GM10248 (cell line): ENCODE measurements at places on chromosomes 1 and 21.

DNA sequence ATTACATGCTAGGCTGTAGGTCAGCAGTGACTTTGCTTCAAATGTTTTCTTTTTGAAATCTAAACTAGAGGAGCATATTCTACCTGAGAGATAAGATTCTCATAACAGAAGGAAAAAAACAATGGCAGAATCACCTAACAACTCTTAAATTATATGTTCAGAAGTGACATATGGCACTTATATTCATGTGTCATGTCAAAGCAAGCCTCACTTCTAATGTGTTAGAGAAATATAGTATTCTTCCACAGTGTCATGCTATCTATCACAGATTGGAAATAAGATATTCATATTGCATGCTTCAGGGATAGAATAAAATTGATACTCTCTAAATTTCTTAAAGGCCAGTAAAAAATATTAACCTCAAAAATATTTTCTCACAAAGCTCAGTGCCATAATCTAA lies 874.6 kb upstream of the PRMT6 start:
- no peak for DNase-seq

DNA sequence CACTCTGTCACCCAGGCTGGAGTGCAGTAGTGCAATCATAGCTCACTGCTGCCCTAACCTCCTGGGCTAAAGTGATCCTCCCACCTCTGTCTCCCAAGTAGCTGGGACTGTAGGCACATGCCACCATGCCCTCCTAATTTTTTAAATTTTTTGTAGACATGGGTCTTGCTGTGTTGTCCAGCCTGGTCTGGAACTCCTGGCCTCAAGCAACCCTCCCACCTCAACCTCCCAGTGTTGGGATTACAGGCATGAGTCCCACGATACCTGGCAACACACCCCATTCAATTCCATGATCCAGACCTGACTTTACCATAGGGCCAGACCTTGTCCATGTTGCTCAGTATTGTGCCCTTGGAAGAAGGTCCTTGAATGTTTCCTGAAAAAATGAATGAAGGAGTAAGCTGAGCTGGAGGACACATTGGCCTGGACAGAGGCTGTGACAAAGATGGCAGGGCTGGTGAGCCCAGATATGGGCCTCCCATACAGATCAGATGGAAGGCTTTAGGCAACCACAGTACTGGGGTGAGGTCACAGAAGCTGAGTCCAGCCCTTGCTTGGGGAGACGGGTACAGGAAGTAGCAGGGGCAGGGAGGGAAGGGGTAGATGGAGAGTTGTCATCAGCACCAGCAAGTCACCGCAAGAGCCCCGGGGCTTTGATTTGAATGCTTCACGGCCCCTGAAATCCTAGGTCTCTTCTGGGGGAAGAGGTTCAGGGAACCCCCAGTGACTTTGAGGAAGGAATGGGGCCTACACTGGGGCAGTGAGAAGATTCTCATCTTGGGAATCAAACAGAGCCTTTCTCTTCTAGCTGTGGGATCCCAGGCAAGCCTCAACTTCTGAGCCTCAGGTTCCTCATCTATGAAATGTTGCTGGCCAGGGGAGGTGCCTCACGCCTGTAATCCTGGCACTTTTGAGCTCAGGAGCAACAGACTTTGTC lies 40.1 kb upstream of the DMBX1 start:
- DNase-seq: no peak

GRCh38 chr1:235253219-235253962 lies 74.6 kb downstream of the ARID4B start:
- DNase-seq: peak; percentile 34

- DNase-seq: no peak
Measured at GRCh38 chr1:235156740-235157139, 4.3 kb downstream of the RBM34 start.

- DNase-seq: no peak
Measured at GRCh38 chr1:104932949-104933679, 1183.4 kb downstream of the AMY1C start.

DNA sequence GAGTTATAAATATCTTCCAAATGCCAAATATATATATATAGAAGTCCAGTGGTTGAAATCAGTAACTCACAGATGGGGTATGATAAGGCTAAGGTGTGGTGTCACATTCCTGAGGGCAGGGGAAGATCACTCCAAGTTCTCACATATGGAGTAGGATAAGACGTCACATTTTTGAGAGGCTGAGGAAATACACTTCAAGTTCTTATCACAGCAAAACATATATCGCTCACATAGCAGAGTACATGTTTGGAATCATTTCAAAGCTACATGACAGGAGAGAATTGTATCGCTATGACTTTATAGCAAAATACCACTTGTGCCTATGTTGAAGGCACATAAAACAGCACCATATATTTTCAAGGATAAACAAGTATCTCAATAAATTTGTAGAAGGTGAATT lies 55.1 kb downstream of the RBM11 start:
- DNase-seq: no peak

GRCh38 chr1:47699492-47700235 lies 261.8 kb downstream of the FOXD2 start:
- no peak for DNase-seq
